ENCODE measurements at places on chromosomes 2 and 18.

GRCh38 chr2:109400102-109400501 lies 213.7 kb downstream of the SEPTIN10 start:
- no peak for DNase-seq

DNA sequence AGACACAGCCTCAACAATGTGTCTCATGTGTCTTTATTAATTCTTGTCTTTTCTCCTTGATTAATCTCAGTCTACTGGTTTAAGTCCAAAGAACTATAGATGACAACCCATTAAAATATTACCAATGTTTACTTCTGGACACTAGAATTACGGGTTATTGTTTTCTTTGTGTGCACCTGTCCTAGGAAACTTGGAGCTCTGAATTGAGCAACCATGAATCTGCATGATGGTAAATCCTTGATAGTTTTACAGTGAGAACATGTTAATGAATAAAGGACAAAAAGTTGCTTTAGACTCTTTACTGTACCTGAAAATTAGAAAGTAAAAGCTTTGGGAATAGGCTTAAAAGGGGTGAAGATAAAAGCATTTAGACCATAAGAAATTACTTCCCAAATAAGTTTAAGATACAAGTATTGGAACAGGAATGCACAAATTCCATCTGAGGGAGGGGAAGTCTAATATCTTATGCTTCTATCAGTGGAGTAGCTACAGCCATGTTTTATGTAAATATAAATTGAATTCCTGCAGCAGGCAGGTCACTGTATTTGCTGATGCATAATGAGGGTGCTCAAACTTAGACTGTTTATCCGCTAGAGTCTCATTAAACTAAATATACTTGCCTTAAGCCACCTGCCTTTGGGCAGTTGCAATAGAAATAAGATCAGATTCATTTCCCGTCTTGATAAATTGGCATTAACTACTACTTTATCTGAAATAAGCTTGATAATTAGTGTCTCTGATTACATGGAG lies 603.7 kb upstream of the GCFC2 start:
- DNase-seq = no peak

DNA sequence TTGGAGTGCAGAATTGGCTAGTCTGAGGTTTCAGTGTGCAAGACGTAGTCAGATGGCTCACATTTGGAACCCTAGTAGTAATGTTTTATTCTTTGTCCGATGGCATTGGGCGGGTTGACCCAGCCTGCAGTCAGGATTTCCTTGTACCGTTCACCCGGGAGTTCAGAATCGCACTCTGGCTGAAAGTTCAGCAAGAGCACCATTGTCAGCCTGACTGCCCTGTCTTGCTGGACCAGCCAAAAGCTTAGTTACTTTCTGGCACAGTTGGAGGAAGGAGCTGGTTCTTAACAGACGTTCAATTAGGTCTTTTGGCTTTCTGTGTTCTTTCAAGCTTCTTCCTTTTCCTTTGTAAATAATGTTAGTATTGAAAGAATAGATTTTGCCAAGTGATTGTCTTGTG lies 18.6 kb downstream of the RMC1 start:
- no peak for DNase-seq

DNA sequence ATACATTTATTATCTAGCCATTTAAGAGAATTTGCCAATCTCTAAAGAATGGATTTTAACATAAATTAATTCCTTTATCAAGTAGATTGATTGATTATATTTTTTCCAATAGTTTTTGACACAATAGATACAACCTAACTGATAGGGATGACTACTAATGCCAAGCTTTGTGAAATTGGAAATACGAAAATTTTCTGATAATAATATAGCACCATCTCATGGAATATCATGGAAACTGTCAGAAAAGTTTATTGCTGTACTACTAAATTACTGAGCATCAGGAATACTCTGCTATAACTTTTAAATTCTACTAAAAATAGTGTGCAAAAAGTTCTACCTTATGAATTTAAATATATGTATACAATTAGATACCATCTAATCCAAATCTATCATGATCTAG lies 101.8 kb upstream of the MAP2 start:
- DNase-seq = no peak

GRCh38 chr2:10847008-10847407 lies 34.4 kb upstream of the PDIA6 start:
- no peak for DNase-seq

- no peak for DNase-seq
Measured at GRCh38 chr2:29607038-29607420, 314.4 kb downstream of the ALK start.

DNA sequence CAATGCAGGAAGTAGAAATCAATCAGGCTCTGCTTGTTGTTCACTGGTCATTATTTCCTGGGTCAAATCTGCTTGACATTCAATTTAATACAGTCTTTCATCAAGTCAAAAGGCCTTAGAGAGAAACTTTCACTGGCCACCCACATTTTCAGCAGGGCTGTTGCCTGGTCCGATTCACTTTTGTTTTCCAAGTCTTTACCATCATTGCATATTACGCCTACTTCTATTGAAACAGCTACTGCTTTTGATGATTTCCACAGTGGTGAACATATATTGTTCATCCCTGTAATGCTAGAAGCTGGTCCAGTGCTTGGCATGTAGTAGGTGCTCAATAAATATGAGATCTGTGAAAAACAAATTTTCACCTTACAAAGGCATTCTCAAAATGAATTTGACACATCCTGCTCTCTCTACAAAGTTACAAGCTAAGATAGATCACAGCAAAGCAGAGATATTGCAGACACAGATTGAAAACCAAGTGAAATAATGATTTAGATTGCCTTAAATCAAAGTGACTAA lies 600.1 kb downstream of the ARHGAP15 start:
- DNase-seq = no peak

DNA sequence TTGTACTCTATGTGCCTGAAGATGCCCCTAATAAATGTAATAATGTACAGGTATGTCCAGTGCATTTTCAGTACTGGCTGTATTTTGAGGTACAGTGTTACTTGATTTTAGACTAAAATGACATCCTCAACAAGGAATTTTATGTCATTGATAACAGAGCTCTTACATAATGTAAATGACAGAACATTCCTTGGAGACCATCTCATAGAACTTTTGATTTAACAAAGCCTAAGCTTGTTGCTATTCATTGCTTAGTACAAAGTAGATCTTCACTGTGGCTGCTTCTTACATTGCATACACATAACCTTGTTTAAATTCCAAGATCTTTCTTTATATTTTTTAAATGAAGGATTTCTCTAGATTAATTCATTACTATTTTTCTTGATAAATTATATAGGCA lies 24.1 kb downstream of the DYNC1I2 start:
- DNase-seq = no peak

DNA sequence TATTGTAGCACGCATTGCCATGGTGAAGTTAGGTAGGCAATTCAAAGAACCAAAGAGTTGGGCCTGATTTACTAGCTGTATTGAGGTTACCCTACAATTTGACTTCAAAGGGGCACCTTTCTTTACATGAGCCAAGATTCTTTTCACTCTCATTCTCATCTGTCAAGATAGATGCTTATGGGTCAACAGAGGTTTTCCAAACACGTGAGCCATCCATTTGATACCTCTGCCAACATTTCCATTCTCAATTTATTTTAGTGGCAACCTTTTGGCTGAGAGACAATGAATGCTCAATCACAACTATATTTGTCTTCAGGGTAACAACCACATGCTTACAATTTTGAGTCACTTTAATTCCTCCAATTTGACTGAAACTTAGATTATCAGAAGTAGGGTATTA lies 370.6 kb upstream of the CDH20 start:
- DNase-seq = no peak

- DNase-seq = no peak
Measured at GRCh38 chr2:134630504-134631159, 88.2 kb downstream of the TMEM163 start.

GRCh38 chr2:175557810-175558377 lies 376.4 kb upstream of the ATP5MC3 start:
- DNase-seq = no peak

DNA sequence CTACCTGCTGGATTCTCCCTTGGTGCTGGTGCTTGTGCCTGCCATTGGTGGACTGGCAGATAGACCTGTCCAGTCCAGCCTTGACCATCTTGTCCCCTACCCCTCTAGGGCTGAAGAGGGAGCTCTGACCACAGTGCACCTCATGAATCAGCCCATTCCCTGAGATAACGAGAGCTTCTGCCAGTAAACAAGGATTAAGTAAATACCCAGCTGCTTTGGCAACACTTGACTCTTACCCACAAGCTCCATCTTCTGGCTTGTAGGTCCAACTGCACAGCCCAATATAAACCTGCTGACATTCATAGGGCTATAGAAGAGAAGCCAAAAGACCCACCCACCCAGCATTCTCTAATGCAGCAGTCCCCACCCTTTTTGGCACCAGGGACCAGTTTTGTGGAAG lies 186.4 kb downstream of the PIK3C3 start:
- no peak for DNase-seq

GRCh38 chr18:79182047-79182713 lies 113.0 kb downstream of the ATP9B start:
- no peak for DNase-seq

- no peak for DNase-seq
Measured at GRCh38 chr18:42640160-42640559, 475.3 kb downstream of the RIT2 start.

DNA sequence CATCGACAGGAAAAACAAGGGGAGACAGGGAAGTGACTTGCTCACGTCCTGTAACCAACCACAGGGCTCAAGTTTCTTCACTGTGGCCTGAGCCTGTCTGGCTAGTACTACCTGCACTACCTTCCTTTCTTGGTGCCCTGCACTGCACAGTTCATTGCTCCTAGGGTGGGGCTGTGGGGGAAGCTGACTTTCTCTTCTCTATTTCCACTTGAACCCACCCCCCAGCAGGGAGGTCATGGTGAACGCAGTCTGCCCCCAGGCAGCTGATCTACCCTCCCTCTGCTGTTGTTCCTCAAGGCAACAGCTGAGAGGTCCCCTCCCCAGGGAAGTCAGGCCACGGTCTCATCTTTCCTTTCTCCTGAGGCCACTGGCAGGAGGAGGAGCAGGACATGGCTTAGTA lies 532.1 kb downstream of the SOX11 start:
- no peak for DNase-seq

GRCh38 chr2:2075875-2076529 lies 255.1 kb downstream of the MYT1L start:
- DNase-seq = no peak

DNA sequence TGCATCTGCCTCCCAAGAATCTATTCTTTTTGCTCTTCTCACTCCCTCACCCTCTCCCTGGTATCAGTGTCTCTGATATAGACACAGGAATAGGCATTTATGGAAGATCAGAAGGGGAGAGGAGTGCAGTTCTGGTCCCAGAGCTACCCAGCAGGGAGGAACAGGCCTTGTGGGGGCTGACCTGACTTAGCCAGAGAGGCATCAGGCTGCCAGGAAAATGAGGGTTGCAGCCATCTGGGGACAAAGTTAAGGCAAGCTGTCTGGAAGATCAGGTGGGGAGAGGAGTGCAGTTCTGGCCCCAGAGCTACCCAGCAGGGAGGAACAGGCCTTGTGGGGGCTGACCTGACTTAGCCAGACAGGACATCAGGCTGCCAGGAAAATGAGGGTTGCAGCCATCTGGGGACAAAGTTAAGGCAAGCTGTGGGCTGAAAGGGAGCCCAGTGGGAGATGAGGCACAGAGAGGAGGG lies 69.9 kb upstream of the HK2 start:
- DNase-seq = no peak

DNA sequence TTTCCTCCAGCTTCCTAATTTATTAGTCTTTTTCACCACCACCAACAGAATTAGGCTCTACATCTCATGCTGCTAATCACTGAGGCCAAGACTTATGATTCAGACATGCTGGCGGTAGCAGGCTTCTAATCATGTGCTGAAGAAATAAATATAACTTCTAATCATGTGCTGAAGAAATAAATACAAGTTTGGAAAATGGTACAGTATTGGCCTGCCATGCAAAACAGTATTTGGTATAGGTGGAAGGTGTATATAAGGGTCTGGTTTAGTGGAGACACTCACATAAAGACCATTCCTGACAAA lies 240.7 kb downstream of the TGIF1 start:
- DNase-seq = no peak

GRCh38 chr18:57797209-57797651 lies 5.9 kb downstream of the ATP8B1 start:
- no peak for DNase-seq

DNA sequence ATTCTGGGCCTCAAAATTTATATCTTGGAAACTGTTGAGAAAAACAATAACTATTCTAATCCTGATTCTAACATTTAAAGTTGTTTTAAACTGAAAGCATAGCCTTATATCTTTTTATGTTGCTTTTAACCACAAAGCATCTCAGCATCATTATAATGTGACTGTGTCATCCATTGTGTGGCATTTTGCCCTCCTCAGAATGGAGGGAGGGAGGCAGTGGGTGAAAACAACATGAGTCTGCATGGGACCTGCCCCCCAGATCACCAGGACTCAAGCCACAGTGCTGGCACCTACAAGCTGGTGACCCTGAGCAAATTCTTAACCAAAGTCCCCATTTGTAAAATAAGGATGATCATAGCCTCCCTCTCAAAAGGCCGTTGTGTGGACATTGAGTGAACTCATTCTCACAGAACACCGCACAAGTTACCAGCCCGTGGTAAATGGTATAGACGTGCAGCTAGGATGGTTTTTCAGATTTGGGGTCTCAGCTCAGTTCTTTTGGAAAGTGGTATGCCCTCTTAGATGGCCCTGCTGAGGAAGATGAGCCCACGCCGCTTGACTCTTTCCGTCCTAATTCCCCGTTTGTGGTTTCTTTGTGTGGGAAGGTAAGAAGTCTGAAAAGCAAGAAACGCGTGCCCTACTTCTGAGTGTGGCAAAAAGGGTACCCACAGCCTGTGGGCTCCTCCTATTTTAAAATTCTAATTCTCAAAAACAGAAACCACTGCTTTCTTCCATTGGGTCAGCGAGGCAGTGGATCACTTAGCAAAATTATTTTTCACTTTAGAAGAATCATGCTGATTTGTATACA lies 305.0 kb upstream of the ID2 start:
- no peak for DNase-seq

GRCh38 chr2:225667445-225667844 lies 267.9 kb downstream of the NYAP2 start:
- no peak for DNase-seq

- no peak for DNase-seq
Measured at GRCh38 chr2:150028322-150028721, 440.7 kb upstream of the MMADHC start.

GRCh38 chr2:186991766-186992417 lies 142.9 kb upstream of the ZSWIM2 start:
- DNase-seq = no peak

- DNase-seq = no peak
Measured at GRCh38 chr2:162063281-162063680, 10.7 kb downstream of the DPP4 start.

Measured in stimulated activated CD4-positive, alpha-beta T cell treated with anti-CD3 and anti-CD28 coated beads, Interleukin-4, amount 100 ng/mL, for 4 hours (primary cell).